ENCODE measurements at places on chromosomes 6 and 20.

- no peak for DNase-seq
Measured at GRCh38 chr6:39590871-39591393, 134.3 kb downstream of the KIF6 start.

GRCh38 chr20:19932170-19932667 lies 84.9 kb upstream of the NAA20 start:
- DNase-seq, result no peak

DNA sequence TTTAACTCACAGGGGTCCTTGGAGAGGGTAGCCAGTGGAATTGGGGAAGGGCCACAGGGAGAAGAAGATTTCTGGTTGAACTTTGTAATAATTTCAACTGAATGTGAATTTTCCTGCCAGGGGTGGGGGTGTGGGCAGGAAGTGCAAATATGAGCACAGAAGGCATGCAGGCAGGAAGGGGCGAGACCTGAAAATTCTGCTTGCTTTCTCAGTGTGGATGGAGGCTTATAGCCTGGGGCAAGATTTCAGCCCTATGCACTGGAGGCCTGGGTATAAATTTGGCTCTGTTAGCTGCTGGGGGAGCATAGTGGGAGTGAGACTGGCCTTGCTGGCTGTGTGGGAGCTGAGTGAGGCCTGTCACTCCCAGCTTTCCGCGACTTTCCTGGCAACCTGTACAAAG lies 54.4 kb downstream of the PERP start:
- no peak for DNase-seq

GRCh38 chr6:139757784-139758183 lies 383.3 kb upstream of the CITED2 start:
- DNase-seq, result no peak

DNA sequence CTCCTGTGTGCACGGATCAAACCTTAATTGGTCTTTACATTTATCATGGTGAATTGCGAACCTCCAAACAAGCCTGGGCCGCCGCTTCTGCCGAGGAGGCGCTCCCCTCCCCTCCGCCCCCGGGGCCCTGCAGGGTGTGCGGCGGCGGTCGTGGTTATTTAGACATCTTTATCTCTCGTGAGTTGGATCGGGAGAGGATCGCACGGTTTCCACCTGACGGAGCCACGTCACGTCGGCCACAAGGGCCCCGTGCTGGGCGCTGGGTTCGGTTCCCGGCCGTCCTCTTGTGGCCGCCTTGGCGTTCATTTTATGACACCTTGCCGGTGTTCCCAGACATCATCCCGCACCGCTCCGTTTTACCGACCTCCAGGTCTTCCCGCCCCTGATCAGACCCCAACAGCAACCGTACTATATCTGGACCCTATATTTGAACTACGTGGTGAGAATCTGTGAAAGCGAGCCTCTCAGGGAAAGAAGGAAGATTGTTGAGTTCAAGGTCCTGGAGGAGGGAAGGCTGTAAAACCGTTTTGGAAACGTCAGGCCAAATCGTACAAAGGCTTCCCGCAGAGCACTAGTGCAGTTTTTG lies 1.3 kb upstream of the CNR1 start:
- DNase-seq, result no peak

GRCh38 chr6:21228411-21228810 lies 365.1 kb upstream of the SOX4 start:
- no peak for DNase-seq

DNA sequence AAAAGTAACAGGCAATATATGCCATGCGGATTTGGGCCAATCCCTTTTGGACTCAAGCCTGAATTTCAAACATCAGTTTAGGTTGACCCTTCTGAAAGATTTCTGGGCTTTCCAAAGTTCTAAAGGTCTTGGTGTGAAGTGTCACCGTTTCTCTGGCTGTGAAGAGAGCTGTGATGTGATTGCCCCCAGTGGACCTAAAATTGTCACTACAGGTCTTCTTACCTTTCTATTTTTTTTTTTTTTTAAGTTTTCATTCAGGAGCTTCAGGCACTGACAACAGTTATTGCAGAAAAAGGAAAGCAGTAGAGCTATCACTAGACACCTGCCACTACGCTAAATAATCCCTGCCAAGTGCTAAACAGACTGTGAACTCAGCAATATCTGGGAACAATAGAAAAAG lies 75.7 kb upstream of the OPRM1 start:
- DNase-seq, result no peak

DNA sequence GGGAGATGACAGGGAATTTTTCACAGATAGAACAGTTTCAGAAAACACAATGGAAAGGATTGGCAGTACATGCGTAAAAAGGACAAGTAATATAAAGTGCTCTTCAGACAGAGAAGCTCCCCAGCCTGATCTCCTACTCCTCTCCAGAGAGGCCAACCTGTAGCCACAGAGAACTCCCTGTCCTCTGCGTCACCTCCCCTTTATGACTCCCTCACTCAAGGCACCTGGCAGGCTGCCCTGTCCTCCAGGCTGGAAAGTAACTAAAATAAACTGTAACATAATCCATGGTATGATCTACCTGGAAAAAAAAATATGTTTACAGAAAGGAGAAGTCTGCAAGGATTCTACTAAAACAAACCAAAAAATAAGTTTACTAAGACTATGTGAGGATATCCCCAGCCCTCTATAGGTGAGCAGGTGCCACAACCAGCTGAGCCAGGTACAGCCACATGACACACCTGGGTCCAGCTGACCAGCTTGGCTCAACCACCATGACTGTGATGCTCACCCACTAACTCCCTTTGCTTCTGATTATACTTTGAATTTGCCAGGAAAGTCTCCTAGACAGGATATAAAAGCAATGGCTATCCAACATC lies 29.2 kb downstream of the MBOAT1 start:
- peak; percentile 8 for DNase-seq

- no peak for DNase-seq
Measured at GRCh38 chr6:128164254-128164653, 263.4 kb upstream of the THEMIS start.
